ELF-1 (cell line): ENCODE measurements at places on chromosomes 1 and 21.

DNA sequence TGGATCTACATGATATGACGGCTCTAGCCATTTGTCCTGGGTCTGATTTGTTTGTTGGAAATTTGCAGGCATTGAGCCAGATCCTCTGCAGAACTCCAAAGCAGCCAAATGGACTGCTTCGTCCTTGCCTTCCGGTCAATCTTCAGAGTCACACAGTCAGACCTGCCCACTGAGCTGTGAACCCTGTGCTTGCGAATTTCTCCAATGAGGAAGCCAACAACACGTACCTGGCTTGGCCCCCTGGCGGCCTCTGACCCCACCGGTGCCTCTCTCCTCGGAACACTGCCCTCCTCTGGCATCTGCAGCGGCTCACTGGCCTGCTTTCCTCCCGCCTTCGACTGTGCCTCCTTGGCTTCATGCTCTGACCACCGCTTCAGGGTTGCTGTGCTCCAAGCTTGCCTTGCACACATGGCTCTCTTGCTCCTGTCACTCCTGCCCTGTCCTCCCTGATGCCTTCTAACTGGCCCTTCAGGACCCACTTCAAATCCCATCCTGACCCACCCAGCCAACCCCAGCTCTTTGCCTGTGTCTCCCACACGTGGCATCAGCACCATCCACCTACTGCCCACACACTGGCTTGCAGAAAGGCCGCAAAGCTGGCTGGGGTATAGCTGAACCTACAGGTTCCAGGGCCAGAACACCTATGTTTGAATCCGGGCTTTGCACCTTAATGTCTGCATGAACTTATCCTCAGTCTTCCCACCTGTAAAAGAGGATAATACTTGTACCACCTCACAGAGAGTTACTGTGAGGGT lies 128.2 kb downstream of the KCNN3 start:
- DNase-seq, result peak; percentile 88

GRCh38 chr1:108109295-108109973 lies 90.7 kb downstream of the SLC25A24 start:
- no peak for DNase-seq

DNA sequence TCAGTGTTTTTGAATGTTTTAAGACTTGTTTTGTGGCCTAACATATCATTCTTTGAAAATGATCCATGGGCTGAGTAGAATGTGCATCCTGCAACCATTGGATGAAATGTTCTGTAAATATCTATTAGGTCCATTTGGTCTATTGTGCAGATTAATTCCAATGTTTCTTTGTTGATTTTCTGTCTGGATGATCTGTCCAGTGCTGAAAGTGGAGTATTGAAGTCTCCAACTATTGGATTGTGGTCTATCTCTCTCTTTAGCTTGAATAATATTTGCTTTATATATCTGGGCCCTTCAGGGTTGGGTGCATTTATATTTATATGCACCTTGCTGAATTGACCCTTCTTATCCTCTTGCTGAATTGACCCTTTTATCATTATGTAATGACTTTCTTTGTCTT lies 181.5 kb downstream of the DNAH14 start:
- DNase-seq, result no peak

GRCh38 chr21:14550135-14550534 lies 4.0 kb upstream of the SAMSN1 start:
- no peak for DNase-seq

DNA sequence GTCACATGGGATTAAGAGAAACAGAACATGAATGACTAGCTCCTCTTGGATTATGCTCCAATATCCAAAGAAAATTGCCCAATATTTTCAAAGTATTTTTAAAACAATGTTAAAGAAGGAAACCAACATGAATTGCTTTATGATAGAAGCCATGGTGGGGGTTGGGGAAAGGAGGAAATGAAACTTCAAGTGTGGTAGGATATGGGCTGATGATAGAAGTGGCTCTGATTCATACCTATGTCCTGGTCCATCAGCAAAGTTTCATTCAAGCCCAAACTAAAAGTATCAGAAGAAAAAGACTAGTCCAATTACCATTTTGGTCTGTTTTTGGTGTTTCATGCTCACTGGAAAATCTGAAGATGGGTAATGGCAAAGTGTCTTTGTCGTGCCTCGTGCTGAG lies 104.2 kb upstream of the PROX1 start:
- no peak for DNase-seq

DNA sequence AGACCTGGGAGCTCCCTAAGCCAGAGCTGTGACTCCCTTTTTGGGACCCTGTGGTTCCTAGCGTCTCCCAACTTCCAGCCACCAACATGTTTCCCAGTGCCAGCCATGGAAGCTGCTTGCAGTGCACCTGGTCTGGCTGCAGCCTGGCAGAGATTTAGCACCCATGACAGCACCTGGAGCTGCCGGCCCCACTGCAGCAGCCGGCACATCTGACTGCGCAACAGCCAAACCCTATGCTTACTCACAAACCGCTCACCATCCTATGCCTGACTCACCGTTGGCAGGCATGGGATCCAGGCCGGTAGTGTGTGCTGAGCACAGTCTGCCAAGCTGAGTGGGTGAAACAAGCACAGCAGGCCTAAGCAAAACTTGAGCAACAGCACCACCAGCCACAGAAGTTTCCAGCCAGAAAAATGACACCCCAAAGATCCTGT lies 435.9 kb upstream of the PRMT6 start:
- no peak for DNase-seq

DNA sequence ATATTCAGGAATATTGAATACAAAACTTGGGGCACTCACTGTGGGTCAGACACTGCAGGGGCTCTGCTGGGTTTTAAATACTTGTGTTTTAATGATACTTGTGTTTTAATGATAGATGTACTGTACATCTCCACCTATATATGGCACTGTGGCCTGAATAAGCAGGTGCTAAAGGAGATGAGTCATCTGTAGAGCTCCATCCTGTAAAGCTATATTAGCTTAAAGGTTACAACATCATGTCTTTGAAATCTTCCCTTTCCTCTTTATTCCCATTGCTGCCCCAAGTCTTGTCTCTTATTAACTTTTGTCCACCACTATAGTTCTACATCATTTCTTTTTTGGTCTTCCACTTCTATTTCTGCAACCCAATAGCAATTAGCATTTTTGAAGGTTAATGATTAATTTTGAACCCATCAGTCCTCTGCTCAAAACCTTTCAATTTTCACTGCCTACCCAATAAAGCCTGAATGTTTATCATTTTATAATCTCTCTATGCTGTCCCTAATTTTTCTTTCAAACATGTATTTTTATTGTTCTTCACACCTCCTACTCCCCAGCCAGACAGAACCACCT lies 113.3 kb upstream of the PTGFR start:
- DNase-seq, result no peak
